ENCODE measurements at places on chromosomes 11 and 22.

DNA sequence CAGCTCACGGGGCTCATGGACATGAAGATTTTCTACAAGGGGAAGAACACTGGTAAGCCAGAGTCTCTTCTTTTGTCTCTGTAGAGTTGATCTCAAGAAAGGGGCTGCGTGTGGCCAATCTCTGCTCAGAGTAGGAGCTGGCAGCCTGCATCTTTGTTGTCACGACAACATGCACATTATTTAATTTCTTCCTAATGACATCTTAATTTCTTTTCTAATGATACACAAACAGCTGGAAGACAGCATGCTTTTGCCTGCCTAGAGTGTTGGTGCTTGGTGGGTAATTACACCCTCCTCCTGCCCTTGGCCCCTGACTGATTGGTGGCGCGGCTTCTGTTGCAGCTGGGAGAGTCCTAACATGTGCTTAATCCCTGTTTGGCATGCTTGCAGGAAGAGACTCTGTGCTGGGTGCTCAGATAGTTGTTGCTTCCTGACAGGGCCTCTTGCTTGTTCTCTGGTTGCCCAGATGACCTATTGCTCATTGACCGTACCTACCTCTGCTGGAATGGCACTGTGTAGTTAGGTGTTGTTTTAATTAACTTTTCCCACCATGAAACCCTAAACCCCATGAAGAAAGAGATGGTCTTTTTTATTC, 106.9 kb upstream of the SORL1-AS1 start:
- no peak for DNase-seq

- DNase-seq = no peak
These were observed 4.2 kb downstream of the APOBEC3H start for GRCh38 chr22:39101226-39101625.

DNA sequence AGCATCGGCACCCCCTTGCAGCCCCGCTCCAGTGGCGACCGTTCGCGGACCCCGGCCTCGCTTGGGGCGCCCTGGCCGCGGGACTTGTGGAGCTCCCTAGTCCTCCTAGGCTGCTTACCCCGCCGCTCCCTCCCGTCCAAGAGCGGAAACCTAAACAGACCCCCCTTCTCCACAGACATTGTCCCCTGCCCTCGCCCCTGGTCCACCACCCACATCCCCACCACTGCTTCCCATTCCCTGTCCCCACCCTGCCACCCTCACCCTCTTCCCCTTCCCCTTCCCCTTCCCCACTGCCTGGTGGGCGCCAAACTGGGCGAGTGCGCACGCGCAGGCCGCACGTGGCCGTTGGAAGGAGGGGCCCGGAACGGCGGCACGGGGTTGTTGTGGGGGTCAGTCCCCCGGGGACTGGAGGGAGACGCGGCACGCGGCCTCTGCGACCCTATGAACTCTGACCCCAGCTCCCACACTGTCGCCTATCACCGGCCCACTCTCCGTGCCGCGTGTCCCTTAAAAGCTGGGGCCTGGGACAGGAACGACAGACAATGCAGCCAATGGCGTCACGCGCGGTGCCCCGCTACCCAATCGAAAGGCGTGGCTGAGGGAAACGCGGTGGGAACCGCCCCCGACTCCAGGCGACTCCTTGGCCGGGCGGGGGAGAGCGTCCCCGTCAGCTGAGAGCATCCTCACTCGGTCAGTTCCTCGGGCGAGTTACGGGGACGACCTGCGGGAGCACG, at the start of gene SNX32:
SNX32 (plus strand) TSS at position 667 of the 734 bp plus-strand sequence. CDS start 103 bp downstream, outside the sequence.
- peak; percentile 91 for DNase-seq

DNA sequence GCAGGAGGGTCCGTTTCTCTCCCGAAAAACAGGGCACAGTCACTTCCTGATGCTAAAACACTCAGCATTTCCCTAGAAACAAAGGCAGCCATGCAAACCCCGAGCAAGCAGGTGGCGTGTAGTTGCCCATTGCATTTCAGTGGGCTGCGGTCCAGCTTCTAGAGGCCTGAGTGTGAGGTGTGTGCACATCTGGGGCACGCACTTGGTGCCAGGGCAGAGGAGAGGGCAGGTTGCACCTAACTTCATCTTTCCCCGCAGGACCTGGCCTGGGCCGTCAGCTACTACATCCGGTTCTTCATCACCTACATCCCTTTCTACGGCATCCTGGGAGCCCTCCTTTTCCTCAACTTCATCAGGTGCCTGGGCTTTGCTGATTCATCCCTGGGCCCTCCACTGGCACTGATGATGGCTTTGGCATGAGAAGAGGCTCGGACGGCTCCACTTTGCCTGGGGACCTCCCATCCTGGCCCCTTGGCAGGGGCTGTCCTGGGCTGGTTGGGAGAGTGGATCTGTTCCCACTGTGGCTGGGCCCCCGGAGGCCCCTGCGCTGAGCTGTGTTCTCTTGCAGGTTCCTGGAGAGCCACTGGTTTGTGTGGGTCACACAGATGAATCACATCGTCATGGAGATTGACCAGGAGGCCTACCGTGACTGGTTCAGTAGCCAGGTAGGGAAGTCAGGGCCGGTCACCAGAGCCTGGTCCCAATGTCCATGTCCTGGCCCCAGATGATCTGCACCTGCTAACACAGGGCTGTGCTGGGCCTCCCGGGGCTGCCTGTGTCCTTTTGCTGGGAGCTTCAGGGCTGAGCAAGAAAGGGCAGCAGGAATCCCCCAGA, 28.4 kb downstream of the FADS3 start:
- no peak for DNase-seq

GRCh38 chr22:44515779-44516178, 17.7 kb upstream of the RTL6 start:
- DNase-seq = no peak

- DNase-seq = no peak
These were observed 47.1 kb downstream of the RRP8 start for GRCh38 chr11:6556139-6556949.

GRCh38 chr11:10032935-10033334, 261.1 kb downstream of the SBF2 start:
- no peak for DNase-seq
